ENCODE measurements at places on chromosomes 16 and 17. TPM values are rescaled to one million over a fixed set of nuclear protein-coding genes. Genes with fewer than 3 reads are reported as not detected.

The TMED6 gene
- not detected for total RNA-seq

The CCL16 gene
- not detected for total RNA-seq

DNA sequence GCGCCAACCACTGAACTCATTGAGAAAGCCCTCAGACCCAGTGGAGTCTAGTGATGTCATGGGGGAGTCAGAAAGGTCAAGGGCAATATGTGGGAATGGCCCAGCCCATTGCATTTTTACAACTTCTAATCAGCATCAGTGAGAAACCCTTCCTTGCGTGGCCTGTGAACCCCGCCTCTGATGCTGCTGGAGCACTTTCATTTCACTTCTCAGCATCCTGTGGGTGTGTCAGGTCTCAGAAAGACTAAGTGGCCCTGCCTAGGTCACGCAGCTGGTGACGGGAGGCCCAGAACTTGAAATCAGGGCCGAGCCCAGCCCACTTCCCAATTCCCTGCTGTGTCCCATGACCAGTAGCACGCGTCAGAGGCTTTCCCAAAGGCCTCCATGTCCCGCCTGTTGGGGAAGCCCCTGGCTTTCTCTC, 6.1 kb downstream of the DNAI2 start:
- no peak for DNase-seq

DNA sequence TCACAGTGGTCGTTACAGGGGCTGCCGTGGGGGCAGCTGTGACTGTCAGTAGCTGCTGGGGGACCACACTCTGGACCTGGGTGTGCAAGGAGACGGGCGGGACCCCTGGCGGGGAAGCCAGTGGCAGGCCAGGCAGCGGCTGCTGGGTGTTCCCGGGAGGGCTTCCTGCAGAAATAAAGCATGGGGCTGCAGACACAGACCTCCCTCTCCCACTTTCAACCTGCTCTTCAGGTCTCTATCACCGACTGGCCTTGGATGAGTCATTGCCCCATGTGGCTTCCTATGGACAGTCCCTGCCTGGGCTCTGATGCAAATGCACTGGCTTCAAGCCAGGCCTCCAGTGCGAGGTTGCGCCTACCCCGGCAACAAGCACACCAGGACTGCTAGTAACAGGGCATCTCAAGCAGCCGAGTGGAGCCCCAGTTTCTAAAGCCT, 17.2 kb downstream of the SREBF1 start:
- no peak for DNase-seq

- no peak for DNase-seq
Observed at GRCh38 chr16:23081675-23082119, 67.6 kb downstream of the USP31 start.

Measured in vagina (tissue), 2 donors.